GM06990 (cell line): ENCODE measurements at places on chromosomes 1 and 21.
A peak's percentile ranks its signal among the peaks of the same experiment; 100 is the strongest.

- DNase-seq: no peak
Observed at GRCh38 chr1:226687426-226687825, 51.7 kb downstream of the ITPKB start.

GRCh38 chr1:119341372-119341947 lies 27.1 kb upstream of the HAO2 start:
- DNase-seq: no peak

DNA sequence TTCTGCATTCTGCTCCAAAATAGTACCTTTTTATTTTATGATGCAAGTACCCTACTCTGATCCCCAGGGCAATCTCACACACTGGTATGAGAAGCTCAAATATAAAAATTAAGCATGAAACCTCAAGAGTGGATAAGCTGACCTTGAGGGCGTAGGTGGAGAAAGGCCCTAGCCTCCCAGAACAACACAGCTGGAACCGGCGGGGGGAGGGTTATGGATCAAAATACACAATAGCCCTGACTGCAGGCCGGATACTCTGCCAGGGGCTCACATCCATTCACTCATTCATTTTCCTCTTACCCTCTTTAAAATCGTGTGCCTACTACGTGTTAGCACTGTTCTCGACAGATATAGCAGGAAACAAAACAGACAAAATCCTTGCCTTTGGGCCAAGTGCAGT lies 32.8 kb upstream of the ECE1 start:
- no peak for DNase-seq

GRCh38 chr1:50860702-50861101 lies 99.4 kb downstream of the FAF1 start:
- no peak for DNase-seq

DNA sequence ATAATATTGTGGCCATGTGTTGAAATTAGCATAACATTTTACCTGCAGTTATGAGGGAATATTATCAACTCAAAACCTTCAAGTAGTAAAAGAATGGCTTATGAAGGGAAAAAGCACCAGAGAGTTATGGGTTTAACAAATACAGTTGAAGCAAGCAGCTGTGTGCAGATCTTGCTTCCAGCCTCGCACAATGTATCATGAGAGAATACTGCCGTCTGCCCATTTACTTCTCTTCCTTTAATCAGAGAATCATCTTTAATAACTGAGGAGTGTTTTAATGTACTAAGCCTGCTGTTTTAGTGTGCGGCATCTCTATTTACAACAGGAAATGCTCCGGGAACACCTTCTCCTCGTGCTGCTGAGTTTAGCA lies 120.9 kb downstream of the ATG4C start:
- DNase-seq: no peak

GRCh38 chr1:98437540-98437939 lies 224.0 kb upstream of the SNX7 start:
- DNase-seq: no peak

DNA sequence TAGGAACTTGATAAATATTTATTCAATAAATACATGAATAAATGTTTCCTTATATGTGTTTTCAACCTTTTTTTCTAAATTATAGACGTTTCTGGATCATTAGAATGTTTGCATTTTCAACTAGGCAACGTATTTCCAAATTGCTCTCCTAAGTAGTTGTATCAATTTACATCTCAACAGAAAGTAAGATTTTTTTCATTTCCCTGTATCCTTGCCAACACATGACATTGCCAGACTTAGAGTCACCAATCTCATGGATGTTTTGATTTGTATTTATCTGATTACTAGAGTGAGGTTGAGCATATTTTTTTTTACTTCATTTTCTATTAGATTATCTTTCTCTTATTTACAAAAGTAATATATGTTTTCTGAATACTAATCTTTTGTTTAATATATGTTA lies 22.2 kb upstream of the SMG7 start:
- no peak for DNase-seq

DNA sequence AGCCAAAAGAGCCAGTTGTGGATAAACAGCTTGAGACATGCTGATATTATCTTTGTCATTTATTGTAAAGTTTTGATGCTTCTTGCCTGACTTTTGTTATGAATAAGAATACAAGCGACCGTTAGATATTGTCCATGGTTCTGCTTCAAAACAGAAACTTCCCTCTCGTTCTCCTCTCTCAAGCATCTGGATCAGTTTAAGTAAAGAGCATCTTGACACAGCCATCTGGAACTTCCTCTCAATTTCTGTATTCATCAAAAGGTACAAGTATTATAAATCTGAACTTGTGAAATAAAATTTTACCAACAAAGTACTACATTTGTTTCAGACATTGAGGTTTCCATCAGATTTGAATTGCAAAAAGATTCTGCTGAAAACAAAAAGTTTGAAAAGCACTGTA lies 36.4 kb upstream of the CLDN14 start:
- no peak for DNase-seq

DNA sequence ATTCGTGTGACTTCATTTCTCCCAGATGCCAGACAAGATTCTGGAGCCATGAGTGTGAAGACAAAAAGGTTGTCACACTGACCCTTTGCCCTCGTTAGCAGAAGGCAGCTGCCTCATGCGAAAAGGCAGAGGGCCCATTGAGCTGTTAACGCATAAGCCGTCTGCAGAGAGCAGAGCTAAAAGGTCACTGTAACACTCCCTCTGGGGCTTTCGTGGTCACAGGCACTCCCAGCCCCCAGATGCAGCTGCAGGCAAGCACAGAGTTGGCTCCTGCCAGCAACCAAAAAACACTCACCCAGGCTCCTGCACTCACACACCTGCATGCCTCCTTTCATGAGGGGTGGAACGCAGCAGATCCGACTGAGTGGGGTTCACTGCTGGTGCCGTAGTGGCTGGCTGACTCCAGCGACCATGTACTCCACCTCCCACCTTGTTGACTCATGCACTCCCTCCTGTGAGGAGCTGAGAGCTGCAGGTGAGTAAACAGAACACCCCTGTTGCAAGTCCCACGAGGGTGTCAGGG lies 287.5 kb downstream of the SMYD3 start:
- DNase-seq: peak; percentile 18

- no peak for DNase-seq
Observed at GRCh38 chr1:185559151-185559550, 175.0 kb upstream of the HMCN1 start.

GRCh38 chr1:21909286-21909759 lies 27.8 kb downstream of the HSPG2 start:
- DNase-seq: no peak

DNA sequence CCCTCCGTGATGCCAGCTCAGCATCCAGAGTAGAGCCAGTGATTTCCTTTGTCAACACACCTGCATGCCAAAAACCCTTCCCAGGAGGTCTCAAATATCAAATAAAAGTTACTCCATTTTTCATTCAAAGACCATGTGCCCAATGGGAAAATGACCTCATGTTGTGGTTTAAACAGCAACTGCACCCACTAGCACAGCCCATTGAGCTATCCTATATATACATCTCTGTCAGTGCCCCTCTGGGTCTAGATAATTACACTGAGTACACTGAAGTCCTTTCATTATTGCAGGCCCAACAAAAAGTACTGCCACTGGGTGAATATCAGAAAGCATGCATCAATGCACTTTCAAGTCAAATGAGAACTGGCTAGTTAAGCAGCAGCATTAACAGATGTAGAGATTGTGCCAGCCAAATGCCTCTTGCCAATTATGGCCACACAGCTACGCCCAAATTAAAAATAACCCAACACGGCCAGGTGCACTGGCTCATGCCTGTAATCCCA lies 117.7 kb downstream of the SLC45A1 start:
- DNase-seq: no peak
